Lung microvascular endothelial cell (primary cell): ENCODE measurements at places on chromosomes 2 and 18. TPM values are rescaled to one million over a fixed set of nuclear protein-coding genes. Genes with fewer than 3 reads are reported as not detected.

CPO gene
- total RNA-seq = not detected in 2 replicates

GATA6 gene
- total RNA-seq = 0.40 and 0.44 TPM in 2 replicates

- no peak for DNase-seq
Measured at GRCh38 chr2:28399956-28400355, 7.3 kb downstream of the FOSL2 start.

DNA sequence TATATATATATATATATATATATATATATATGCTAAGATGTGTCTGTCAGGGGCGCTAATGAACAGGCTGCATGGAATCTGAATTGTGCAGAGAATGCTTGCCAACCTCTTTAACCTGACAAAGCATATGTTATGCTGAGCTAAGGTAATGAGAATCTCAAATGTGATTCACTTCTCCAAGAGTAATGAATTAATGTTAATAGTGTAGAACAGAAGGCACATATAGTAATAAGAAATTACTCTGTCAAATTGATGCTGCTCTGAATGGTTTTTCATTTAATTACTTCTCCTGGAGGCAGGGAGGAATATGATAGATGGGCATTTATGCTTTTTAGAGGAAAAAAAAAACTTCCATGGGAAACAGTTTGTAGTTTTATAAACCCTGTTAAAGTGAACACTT lies 35.4 kb downstream of the COX7A2L start:
- DNase-seq = no peak

- no peak for DNase-seq
Measured at GRCh38 chr18:56473400-56474024, 164.9 kb downstream of the TXNL1 start.

- no peak for DNase-seq
Measured at GRCh38 chr2:199404841-199405240, 52.9 kb downstream of the SATB2 start.

DNA sequence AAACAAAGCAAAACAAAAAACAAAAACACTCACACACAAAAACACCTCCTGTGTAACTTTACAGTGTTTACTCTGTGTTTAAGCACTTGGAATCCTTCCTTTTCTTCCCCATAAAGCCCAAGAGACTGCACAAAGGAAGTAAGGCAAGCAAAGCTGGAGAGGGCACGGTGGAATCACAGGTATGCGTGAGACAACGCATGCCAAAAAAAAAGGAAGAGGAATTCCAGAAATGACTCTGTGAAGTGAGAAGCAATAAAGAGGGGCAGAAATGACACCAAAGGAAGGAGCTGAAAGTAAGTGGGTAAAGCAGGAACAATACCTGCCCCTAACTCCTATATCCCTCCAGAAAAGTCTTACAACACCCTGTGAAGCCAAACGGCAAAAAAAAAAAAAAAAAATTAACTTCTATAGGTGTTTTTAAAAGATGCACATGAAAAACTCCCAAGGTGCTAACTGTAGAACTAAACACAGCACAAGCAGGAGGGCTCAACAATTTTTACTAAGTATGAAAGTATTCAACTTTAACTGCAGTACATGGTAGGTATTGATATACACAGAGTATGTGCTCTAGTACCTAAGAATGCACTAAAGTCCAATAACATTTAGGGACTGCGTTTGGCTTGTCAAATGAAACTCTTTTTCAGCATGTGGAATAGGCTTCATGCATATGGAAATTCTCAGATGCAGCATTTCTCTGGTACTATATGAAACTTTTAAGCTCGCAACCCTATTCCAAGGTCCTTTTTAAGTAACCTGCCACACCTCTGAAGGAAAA lies 9.1 kb downstream of the RND3 start:
- no peak for DNase-seq

DNA sequence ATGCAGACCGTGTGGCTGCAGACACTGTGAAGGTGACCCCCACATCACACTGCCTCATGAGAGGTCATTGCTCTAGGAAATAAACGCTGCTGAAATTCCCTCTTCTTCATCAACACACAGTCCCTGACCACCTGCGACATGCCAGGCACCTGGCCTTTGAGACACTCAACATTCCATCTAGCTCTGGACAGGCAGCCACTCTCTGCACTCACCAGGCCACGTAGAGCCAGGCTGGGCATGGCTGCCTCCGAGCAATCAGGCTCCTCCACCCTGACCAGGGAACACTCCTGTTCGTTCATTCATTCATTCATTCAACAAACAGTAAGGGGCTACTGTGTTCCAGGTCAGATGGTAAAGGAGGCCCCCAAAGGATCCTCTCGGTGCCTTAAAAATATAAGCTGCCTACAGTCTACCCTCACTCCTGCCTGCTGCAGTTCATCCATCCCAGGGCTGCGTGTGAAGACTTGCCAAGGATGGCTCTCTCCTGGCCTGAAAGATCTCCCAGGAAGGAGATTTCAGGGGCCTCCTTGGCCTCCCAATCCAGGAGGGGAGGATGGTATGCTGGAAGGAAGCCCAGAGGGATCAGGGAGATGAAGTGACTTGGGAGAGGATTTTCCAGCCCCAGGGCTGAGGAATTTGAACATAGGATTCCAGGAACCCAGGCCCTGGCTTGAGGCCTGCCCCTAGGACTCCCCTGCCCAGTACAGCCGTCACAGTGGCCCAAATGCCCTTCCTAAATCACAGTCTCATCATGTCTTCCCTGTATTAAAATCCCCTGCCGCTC lies 66.7 kb downstream of the TNS1 start:
- DNase-seq = no peak

- DNase-seq = no peak
Measured at GRCh38 chr2:233489666-233490065, 76.9 kb downstream of the USP40 start.

DNA sequence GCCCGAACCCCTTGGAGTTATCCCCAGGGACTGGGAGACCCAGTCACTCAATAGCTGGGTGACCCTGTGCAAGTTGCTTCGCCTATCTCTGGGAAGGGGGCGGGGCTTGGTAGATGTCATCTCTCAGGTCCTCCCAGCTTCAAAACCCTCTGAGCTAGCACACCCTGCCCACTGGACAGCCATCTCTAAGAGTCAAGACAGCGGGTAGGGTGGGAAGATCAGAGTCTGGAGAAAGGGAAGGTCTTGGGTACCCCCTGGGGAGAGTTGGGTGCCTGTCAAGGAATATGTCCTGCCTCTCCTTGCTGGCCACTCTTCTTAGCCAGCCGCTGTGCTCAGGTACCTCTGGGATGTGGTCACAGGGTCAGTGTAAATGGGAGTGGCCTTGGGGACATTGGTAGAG lies 8.0 kb downstream of the GLI2 start:
- DNase-seq = no peak

- peak; percentile 52 for DNase-seq
Measured at GRCh38 chr2:235521844-235522243, 28.0 kb downstream of the AGAP1 start.

- DNase-seq = peak; percentile 50
Measured at GRCh38 chr2:23497063-23497462, 112.1 kb downstream of the KLHL29 start.

GRCh38 chr2:191171286-191171685 lies 20.5 kb upstream of the STAT4 start:
- DNase-seq = no peak

DNA sequence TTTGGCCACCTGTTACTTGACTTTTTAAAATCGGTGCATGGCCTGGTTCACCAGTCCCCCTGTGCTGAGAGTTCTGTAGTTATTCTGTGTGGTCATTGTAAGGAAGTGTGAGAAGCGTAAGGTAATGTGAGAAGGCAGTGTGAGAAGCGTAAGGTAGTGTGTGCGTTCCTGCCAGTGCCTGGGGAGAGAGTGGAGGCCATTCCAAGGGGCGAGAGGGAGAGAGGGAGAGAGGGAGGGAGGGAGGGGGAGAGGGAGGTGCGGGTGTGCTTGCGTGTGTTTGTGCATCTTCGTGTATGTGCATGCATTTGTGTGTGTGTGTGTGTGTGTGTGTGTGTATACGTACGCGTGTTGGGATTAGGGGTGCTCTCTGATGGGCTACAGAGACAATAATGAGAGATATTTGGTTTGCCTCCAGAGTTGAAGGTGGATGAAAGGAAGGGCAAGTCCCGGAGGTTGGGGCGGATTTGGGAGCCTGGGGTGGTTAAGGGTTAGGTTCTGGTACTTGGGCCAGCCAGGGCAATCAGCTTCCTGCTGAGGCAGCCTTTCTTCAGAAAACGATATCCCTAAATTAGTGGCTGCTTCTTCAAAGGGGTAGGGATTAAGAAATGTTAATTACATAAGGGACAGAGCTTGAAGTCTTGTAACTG lies 53.7 kb downstream of the SGPP2 start:
- DNase-seq = no peak

- DNase-seq = no peak
Measured at GRCh38 chr2:8568543-8569302, 113.1 kb upstream of the ID2 start.

GRCh38 chr2:62459106-62459505 lies 46.9 kb downstream of the TMEM17 start:
- DNase-seq = no peak

DNA sequence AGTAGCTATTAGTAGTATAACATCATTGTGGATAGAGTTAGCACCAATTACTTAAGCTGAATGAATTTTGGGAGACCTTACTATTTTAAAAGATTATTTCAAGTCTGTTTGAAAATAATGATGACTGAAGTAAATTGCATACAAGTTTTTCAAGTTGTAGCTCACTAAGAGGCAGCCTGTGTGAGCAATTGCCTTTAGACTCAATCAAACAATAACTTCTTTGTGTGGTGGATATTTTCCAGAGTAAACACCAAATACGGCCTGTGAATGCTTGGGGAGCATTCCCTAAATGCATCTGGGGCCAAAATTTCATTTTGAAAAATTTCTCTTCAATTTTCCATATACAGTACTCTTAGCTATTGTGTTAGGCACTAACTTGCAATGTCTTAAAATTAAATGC lies 7.9 kb downstream of the SERPINB12 start:
- DNase-seq = no peak
